Stimulated activated CD8-positive, alpha-beta memory T cell treated with anti-CD3 and anti-CD28 coated beads, Interleukin-15, amount 100 ng/mL, for 1 hour (primary cell): ENCODE measurements at places on chromosomes 2 and 18.

GRCh38 chr2:13046557-13047165 lies 329.9 kb downstream of the TRIB2 start:
- no peak for DNase-seq

GRCh38 chr2:2332381-2332780 lies 1.3 kb upstream of the MYT1L start:
- no peak for DNase-seq

DNA sequence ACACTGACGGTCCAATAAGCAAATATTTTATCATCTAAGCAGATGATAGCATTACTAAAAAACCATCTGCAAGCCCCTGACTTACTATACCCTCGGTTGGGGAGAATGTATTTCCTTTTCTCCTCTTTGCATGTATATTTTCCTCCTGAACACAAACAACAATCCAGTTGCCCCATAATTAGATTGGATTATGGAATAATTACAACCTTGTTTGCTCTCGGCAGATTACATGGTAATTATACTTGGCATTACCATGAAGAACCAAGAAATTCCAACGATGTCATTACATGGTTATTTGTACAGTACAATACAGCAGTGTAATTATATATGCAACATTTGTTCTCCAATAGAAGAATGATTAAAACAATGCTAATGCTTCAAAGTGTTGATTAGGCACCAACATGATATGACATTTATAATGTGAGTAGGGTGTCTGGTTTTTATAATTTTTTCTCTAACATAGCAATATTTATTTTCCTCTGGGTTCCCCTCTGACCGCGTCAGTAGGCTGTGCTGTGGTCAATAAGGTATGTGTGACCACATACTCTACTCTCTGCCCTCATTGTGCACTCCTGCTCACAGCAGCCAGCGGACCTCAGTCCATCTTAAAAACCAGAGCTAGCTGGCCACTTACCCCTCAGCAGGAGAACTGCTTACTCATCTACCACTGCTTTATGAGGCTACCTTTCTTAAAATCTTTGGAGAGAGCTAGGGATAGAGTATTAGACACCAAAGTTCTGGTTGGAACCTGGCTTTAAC lies 176.1 kb downstream of the INSIG2 start:
- no peak for DNase-seq

- DNase-seq: no peak
Observed at GRCh38 chr2:26429779-26430578, 28.3 kb downstream of the DRC1 start.

- no peak for DNase-seq
Observed at GRCh38 chr2:19120941-19121750, 237.3 kb downstream of the OSR1 start.

- DNase-seq: no peak
Observed at GRCh38 chr2:162917626-162918025, 79.1 kb upstream of the KCNH7 start.

- DNase-seq: no peak
Observed at GRCh38 chr2:237309011-237309410, 105.0 kb downstream of the COL6A3 start.

GRCh38 chr2:15154297-15154696 lies 406.8 kb downstream of the NBAS start:
- DNase-seq: no peak

DNA sequence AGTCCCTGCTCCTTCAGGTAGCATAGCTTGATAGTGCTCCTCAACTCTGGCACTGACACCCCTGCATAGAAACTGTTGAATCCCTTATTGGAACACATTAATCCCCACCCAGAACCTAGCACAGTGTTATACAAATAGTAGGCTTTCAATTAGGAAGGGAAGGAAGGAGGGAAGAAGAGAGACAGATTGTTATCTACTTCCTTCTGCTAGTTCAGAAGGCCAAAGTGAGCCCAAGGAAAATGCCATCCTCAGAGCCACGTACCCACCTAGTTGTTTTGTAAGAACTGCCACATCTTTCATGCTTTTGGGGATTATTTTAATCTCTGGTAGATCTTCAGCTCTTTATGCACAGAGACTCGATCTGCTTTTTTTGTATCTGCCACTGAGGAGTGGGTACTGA lies 75.1 kb downstream of the CLHC1 start:
- no peak for DNase-seq

- DNase-seq: no peak
Observed at GRCh38 chr18:23735021-23735464, 45.8 kb downstream of the LAMA3 start.

DNA sequence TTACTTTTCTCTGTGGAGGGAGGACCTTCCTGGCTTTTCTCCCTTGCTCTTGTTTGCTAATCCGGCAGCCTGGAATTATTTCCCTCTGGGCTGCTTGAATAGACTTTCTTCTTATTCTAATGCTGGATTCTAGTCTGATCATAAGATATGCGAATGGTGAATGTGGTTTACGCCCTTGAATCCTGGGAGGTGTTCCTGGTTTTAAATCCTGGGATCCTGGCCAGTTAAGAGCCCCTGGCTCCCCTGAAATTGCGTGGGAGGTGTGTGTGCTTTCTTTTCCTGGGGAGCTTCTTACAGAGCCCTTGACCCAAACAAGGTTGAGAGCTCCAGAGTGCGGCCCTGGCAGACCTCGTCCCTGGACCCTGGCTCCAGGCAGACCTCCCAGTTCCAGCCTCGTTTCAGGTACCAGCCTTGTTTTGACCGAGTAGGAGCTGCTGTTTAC lies 2.8 kb downstream of the SH3BP4 start:
- no peak for DNase-seq

GRCh38 chr2:178404368-178404767 lies 46.6 kb downstream of the PRKRA start:
- DNase-seq: no peak

DNA sequence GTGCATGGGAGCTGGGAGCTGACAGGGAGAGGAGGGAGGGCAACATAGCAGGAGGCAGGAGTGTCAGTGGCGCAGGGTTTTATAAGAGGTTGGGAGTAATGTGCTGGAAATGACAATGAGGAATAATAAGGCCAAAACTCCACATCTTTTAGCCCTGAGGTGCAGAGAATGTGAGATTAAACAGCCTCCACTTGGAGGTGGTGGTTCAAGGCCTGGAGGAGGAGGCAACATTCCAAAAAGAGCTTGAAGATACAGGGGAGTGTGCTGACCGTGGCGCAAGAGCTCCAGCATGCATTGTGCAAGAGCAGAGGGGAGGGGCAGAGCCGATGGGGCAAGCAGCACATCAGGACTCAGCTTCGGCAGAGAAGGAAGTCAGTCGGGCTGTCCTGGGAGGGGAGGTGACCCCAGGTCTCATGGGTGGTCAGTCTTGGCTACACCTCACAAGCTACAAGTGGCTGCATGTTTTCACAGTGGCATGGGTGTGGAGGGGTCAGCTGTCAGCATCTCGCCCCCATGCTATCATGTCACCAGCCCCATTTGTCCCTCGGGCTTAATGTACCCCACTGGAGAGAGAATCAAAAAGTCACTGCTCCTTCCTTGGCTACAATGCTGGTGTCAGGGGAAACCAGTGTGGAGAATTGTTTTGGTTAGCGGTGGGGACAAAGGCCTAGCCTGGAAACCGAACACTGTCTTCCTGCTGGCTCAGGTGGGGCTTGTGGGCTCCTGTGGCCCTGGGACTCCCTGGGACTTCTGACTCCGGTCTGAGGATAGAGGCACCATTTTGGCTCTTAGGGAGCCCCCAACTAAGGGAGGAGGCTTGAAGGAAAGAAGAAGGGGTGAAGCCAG lies 208.0 kb downstream of the ZFP36L2 start:
- no peak for DNase-seq

DNA sequence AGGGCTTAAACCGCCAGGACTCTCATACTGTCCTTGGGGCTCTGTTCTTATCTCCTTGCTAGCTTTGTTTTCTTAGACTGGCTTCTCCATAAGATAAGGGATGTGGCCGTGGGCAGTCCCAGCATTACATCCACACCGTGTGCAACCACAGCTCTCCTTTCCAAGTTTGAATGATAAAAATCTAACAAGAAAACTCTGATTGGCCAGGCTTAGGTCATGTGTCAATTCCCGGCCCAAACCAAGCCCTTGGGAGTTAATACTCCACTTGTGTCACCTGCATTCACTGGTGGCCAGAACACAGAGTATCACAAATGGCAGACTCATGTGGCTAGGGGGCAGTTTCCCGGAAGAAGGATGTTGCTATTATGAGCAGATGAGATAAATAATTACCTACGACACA lies 43.2 kb upstream of the KDM3A start:
- no peak for DNase-seq

- no peak for DNase-seq
Observed at GRCh38 chr2:18412980-18413675, 147.3 kb downstream of the RDH14 start.

- DNase-seq: no peak
Observed at GRCh38 chr2:226578373-226578772, 221.2 kb downstream of the IRS1 start.

DNA sequence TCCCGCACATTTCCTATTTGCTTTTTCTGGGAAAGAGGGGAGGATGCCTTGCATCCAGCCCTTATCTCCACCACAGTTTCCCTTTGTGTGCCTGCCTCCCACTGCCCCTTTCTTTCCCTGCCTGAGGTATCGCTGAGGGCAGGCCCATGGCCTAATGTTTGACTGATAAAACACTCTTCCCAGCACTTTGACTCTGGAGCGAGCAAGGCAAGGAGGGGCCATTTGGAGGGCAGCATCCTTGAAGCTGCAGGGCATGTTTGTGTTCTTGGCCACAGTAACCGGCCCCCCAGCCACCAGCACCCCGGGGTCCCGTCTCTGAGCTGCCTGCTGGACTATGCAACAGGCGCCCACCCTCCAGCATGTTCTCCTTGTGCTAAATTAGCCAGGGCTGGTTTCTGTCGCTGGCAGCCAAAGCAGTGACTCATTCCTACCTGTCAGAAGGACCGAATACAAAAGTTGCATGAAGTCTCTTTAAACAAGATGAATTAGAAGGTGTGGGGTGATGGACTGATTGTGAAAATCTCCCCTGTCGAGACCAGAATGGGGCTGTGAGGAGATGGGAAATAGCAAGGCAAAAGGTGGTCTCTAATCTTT lies 50.7 kb downstream of the BCL2L11 start:
- no peak for DNase-seq

DNA sequence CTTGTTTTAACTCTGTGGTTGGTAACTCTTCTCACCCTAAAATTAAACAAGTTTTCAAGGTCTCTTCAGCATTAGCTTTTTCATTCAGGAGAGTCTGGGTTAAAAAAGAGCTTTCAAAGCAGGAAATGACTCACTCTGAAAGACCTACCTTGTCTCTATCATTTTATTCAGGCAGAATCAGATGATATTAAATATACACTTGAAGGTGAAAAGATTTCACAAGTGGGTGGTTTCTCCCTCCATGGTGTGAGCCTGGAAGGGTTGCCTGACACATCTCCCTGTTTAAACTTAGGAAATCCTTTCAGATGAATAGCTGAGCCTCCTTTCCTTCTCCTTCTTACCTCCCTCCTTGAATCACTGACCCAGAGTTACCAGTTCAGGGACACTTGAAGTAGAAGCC lies 1402.0 kb upstream of the PIK3C3 start:
- DNase-seq: no peak

GRCh38 chr18:7579918-7580542 lies 12.9 kb downstream of the PTPRM start:
- DNase-seq: no peak

- DNase-seq: no peak
Observed at GRCh38 chr2:42167458-42167857, 1.7 kb upstream of the EML4 start.

- DNase-seq: no peak
Observed at GRCh38 chr2:146544701-146545100, 1300.1 kb upstream of the ACVR2A start.

- DNase-seq: no peak
Observed at GRCh38 chr2:43238813-43239212, 12.4 kb upstream of the ZFP36L2 start.

- DNase-seq: no peak
Observed at GRCh38 chr2:40150266-40150665, 301.6 kb downstream of the SLC8A1 start.

- DNase-seq: no peak
Observed at GRCh38 chr2:235937087-235937486, 231.1 kb downstream of the GBX2 start.

GRCh38 chr2:233688341-233688740 lies 4.3 kb upstream of the UGT1A6 start:
- DNase-seq: no peak

GRCh38 chr2:16247326-16248122 lies 307.2 kb downstream of the MYCN start:
- no peak for DNase-seq

- DNase-seq: no peak
Observed at GRCh38 chr2:128617029-128617590, 298.4 kb upstream of the HS6ST1 start.

GRCh38 chr18:62200121-62200914 lies 13.3 kb downstream of the RELCH start:
- DNase-seq: no peak

DNA sequence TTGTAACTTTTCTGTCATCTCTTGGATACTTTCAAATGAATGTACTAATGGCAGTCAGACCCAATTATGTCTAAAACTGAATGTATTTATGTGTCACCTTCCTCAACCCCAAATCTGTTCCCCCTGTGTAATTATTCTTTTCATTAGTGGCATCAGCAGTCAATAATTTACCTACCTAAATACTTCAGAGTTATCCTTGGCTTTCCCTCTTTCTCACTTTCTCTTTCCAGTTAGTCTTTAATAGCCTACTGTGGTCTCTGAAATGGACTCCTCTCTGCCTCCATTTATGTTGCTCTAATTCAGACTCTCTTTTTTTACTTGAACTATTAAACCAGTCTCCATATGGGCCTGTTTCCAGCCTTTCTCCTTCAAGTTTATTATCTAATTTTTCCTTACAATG lies 21.0 kb downstream of the C18orf63 start:
- DNase-seq: no peak

- DNase-seq: no peak
Observed at GRCh38 chr2:62076980-62077638, 118.8 kb upstream of the B3GNT2 start.

DNA sequence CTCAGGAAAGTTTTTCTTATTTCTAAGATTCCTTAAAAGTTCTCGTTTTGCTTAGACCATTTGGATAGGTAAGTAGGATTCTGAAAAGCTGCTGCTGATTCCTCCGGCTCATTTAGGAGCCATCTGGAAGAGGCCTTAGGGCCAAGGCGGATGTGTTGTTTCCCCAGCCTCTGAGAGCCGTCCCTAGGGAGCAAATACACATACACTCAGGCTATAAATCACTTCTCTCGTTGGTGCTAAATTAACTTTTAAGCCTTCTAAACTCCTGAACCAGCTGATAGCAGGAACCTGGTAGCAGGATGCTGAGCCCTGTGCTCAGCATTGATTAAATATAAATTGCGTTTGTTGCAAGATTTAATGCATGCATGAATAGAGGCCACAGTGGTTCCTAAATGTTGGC lies 109.8 kb downstream of the ADCYAP1 start:
- no peak for DNase-seq

DNA sequence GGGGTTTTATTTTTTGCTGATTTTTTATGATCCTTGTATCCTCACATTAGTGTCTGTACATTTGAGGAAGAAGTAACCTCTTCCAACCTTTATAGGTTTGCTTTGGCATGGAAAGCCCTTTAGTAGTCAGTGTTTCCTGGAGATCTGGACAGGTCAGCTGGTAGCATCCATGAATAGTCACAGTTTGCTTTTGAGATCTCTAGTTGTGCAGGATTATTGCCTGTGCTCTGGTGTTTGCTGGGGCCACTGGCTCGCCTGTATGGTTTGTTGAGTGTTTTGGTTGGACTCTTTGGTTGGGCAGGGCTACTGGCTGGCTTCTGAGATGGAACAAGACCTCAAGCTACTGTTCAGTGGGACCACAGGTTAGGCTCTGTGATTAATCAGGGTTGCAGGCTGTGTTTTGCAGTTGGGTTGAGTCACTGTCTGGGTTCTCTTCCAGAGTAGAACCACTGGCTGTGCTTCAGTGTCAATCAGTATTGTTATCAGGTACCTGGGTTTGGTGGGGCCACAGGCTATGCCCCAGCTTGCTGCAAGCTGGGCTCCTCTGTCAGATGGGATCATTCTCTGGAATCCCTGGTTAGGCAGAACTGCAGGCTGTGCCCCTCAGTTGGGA lies 20.0 kb downstream of the SP140L start:
- no peak for DNase-seq
